ENCODE measurements at places on chromosomes 12 and 14. TPM values are rescaled to one million over a fixed set of nuclear protein-coding genes. Genes with fewer than 3 reads are reported as not detected.
A peak's percentile ranks its signal among the peaks of the same experiment; 100 is the strongest.

DNA sequence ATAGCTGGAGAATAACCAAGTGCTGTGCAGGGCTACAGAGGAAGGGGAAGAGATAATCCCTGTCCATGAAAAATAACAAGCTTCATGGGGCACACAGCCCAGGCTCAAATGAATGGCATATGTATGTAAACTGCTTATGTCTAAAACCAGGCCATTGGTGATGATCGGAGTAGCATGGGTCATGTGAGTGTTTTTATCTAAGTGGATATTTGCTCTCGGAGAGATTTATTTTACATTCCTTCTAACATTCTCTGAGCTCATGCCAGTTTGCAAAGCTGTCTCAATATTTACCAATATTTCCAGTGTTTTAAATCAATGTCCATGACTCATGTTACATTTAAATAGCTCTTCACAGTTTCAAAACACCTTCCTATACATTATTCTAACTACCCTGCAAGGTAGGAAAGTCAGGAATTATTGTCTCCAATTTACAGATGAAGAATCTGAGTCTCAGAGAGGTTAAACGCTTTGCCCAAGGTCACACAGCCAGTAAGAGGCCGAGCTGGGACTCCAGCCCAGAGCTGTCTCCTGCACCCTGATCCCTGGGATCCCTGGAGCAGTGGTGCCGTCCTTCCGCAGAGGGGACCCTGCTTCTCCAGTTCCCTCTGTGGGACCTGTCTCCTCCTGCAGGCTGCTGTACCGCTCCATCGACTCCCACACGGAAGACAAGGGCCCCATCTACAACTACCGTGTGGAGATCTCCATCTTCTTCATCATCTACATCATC lies 186.7 kb upstream of the FKBP4 start:
- DNase-seq = no peak

DNA sequence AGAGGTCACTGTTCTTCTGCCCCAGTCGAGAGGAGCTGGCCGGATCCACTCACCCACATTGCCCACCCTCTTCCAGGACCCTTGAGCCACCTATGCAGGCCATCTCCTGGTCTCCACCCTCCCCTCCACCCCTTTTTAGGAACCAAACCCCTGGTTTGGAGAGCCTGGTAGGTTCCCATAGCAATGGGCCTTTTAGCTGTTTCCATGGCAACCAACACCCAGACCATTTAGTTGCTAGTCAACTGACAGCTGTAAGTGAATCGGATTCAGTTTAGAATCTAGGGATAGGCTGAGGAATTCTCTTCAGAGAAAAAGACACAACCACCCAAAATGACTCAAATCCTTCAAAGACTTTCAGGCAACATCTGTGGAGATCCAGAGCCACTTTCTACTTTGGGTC lies 16.5 kb downstream of the NPC2 start:
- DNase-seq = no peak

GRCh38 chr12:91622981-91623380 lies 440.4 kb upstream of the DCN start:
- no peak for DNase-seq

DNA sequence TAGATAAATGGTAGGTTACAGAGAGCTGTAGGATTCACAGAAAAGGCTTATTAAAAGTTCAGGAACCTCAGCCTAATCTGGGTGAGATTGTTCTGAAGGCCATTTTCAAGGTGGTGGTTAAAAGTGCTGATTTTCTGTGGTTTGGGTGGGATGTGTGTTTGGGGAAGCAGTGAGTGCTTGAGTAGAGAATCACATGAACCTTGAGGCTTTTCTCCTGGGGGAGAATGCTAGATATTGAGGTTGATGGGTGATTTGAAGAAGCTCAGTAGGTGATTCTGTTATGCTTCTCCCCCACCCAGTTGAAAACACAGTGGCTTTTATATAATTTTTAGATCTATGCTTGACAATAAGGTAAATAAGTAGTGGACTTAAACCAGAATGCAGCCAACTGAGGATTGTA lies 420.9 kb downstream of the PCNX1 start:
- DNase-seq = no peak

GRCh38 chr12:93425736-93426411 lies 15.9 kb downstream of the UBE2N start:
- no peak for DNase-seq

DNA sequence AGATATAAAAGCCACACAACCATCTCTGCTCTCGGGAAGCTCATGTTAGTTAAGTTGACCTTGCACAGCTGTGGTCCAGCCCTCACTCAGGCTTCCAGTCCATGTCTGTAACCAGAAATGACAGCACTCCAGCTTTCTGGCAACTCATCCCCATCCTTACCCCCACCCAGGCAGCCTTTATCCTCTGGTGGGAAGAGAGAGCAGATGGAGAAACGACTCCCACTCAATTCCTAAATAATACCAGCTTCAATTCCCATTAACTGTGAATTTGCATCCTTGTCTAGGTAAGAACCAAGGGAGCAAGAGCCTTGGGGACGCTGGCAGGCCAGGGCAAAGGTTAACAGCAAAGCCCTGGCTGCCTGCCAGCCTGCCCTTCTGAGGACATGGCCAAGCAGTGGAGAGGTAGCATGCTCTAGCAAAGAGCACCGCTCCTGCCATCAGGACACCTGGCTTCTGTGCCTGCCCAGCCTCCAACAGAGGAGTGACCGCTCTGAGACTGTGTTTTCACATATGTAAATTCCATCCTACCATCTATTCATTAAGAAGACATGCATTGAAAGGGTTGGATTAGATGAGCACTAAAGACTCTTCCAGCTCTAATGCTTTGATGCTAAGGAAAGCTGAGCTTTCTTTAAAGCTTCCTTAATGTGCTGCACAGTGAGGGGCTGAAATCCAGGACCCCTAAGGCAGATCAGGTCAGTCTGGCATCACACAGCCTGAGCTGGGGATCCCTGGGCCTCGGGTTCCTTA lies 236.1 kb downstream of the GRIN2B start:
- no peak for DNase-seq

DNA sequence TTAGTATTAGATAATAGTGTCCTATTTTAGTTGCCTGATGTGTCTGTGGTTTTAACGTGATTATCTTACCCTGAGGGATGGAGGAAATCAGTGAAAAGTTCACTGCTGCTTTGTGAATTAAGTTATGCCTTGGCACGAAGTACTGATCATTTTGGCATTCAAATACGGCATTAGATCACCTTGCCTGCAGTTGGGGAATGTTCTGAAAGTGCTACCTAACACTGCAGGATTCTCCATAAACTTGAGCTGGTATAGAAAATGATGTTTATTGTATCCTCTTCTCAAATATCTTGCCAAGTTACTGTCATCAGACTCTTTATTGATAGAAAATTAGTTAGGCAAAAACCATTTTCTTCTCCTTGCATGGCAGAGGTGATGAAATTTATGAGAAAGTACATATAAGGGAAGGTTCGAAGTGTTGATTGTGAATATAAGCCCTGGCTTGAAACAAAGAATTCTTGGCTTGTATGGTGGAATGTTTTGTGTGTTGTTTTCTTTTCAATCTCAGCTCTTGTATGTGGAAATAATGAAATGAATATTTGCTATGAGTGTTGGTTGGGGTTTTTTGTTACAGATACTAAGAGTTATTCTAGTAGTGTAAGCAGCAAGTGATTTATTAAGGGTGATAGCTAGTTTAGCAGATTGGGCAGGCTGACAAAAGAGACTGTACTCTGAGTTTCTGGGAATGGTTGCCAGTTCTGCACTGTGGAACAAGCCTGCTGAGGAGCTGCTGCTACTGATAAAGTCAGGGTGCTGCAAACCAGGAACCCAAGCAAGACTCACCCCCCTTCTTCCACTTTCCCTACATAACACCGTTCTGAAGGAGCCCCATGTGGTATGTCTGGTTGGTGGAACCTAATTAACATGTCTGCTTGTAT lies 448.3 kb downstream of the PCNX1 start:
- DNase-seq = peak; percentile 75

- no peak for DNase-seq
Measured at GRCh38 chr12:121513464-121514183, 67.2 kb downstream of the KDM2B start.

Gene RNU6-7
- not detected for total RNA-seq

Gene PTGDR
- 0.32 TPM for total RNA-seq

All from fibroblast of villous mesenchyme (primary cell).